ENCODE measurements at places on chromosomes 11 and 22.
A peak's percentile ranks its signal among the peaks of the same experiment; 100 is the strongest.

DNA sequence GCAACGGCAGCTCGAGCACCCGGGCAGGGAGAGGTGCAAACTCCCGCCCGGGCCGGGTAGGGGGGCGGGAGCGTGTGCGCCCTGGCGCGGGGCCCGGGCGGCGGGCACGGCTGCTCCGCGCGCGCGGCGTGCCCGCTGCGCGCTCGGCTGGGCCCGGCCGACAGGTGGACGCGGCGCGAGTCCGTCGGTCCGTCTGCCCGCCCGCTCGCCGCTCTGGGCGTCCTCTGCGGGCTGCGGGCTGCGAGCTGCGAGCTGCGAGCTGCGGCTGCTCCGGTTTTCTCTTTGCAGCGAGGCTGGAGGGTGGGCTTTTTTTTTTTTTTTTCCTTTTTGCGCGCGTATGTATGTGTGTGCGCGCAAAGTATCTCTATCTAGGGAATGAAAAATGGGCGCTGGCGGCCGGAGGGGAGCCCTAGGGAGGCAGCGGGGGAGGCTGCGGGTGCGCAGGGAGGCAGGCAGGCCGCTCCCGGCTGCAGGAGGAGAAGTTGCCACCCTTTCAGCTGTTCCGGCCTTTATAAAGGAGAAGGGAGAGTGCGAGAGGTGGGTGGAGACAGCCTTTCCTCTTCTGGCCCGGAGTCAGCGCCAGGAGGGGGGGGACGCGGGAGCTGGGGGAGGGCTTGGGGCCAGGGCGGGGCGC is at the start of gene PDGFB:
PDGFB (minus strand) TSS at position 487 of the 634 bp plus-strand sequence. CDS start 1,019 bp downstream, outside the sequence.
- H3K36me3 ChIP-seq = no peaks in the 10 kb centered on the region
- H3K4me1 ChIP-seq = peaks cover 33% of the 10 kb centered on the region

DNA sequence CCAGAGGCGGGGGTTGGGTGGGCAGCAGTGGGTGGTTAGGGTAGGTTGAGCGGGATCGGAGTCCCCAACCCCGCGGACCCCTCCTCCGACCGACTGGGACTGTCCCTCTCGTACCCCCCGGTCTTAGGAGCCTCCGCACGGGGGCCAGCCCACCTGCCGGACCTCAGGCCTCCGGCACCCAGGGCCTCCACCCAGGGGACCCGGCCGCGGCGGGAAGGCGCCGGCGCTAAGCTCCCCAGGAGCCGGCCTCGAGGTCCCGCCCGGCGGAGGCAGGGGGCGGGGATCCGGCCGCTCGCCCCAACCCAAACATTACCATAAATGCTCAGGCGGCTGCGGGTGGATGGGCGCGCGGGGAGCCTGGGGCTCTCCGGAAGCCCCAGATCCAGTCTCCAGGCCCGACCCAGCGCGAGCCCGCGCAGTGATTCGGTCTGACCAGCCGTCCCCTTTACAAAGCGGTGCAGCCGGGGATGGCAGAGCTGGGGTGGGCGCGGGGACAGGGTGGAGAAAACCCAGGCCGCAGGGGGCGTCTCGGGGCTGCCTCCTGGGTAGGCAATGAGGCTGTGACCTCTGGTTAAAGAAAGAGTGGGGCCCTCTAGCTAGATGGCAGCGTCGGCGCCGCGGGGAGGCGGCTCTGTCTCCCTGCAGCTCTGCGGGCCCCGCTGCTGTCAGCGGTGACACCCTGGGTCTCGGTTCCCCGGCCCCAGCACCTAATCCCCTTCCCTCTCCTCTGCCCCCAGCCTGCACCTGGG is 4.0 kb upstream of the MCAM start:
- no peaks in the 10 kb centered on the region for H3K36me3 ChIP-seq
- DNase-seq = peak; percentile 45
- H3K27ac ChIP-seq = no peak overlapping the region

DNA sequence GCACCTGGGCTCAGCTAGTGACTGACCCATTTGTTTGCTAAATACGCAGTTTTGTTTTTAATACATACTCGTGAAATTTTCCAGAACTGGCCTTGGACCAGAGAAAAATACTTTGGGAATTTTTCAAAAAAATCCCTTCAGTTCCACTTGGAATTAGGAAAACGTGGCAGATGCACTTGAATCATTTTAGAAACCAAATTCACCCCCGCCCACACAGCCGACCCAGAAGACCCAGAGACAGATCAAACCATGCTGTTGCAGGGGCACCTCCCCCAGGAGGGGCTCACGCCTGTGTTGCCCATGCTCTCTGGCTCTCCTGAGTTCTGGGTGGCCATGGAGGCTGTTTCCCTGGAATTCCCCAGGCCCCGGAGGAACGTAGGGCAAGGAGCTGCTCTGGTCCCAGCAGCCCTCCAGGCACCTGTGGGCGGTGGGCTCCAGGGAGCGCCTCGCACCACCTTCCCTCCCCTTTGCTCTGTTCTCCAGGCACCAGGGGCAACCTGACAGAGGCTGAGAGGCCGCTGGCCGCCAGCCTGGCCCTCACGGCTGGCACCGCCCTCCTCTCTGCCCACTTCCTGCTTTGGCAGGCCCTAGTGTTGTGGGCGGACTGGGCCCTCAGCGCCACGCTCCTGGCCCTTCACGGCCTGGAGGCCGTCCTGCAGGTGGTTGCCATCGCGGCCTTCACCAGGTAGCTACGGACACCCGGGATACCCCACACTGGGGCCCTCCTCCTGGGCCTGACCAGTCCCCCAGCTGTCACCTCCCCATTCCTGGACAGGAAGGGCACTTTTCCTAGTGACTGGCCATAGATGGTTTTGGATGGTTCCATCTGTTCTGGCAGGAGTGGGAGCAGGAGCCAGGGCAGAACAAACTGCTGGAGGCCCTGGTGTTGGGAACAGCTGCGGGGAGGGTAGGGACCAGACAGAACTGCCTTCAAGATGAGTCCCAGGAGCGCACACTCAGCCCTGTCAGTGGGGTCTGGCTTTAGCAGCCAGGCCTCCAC is 3.3 kb upstream of the EPS8L2 start:
- no peak overlapping the region for H3K27ac ChIP-seq
- H3K4me3 ChIP-seq = no peak overlapping the region
- DNase-seq = no peak
- peaks cover 2% of the 10 kb centered on the region for H3K27me3 ChIP-seq
- peaks cover 14% of the 10 kb centered on the region for H3K4me1 ChIP-seq

DNA sequence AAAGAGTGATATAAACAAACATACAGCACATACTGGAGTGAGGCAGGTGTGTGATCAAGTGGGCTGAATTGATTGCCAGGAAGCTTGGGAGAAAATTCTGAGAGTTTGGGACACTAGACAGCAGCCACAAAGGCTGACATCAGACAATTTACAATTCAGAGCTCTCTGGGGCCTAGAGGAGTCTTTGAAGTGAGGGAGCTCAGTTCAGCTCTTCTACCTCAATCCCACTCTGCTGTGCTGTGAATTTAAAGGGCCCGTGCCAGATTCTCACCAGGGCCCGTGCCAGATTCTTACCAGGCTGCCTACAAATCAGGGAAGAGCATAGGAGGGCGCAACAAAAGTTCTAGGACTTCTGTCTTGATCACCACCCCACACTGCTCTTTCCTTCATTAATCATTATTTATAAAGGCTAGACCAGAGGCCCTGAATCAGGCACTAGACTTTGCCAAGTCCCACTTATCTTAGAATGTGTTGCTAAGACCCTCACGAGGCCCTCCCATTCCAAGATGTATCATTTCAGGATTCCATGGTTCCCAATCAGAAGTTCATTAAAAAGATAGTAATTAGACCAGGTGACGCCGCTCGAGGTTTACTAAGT is 112.4 kb downstream of the KIRREL3 start:
- H3K27me3 ChIP-seq = peaks cover 4% of the 10 kb centered on the region
- no peaks in the 10 kb centered on the region for H3K4me1 ChIP-seq
- H3K4me3 ChIP-seq = no peak overlapping the region

- H3K4me1 ChIP-seq = no peaks in the 10 kb centered on the region
- no peak overlapping the region for H3K27ac ChIP-seq
- H3K27me3 ChIP-seq = peaks cover 3% of the 10 kb centered on the region
- H3K36me3 ChIP-seq = no peaks in the 10 kb centered on the region
These were observed 23.5 kb upstream of the MSANTD2 start for GRCh38 chr11:124823512-124824376.

GRCh38 chr22:24156141-24156912 is 25.0 kb upstream of the SUSD2 start:
- H3K27me3 ChIP-seq = no peaks in the 10 kb centered on the region
- DNase-seq = peak; percentile 92
- peaks cover 47% of the 10 kb centered on the region for H3K36me3 ChIP-seq
- H3K4me1 ChIP-seq = peaks cover 4% of the 10 kb centered on the region

- peaks cover 47% of the 10 kb centered on the region for H3K27me3 ChIP-seq
- H3K4me3 ChIP-seq = no peak overlapping the region
- H3K4me1 ChIP-seq = no peaks in the 10 kb centered on the region
- H3K36me3 ChIP-seq = no peaks in the 10 kb centered on the region
These were observed 11.3 kb upstream of the RHOD start for GRCh38 chr11:67045314-67045713.

DNA sequence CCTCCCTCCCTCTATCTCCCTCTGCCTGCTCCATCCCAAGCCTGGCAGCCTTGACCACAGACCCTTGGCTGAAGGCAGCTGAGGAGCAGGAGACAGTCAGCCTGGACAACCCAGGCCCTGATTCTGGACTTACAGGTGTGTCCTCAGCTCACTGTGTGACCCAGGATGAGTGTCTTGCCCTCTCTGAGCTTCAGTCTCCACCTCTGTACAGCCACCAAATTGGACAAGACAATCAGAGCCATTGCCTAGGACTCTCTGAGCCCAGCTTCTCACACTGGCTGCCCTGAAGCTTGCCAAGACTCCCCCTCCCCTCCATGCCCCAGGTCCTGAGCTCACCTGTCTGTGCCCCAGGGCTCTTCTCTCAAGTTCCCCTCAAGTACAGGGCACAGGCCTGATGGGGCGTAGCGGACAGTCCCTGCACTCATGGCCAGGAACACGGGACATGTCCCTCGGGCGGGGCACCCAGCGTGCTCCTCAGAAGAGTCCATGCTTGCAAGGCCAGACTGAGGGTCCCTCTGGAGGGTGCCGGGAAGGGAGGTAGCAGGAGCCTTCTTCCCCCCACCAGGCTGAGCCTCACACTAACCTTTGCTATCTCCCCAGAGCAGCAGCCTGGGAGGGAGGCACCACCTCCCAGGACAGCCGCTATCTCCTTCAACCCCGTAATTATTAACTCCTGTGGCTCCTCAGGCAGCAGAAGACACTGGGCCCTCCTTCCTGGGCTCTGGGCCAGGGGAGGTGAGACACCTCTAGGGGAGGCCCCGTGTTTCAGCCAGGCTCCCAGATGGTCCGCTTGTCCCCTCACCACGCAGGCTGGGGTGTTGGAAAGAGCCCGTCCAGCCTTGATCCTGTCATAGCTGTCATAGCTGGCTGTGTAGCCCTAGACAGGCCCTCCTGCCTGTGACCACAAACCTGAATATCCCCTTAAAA is 2.6 kb upstream of the RAB3IL1 start:
- H3K27me3 ChIP-seq = peaks cover 10% of the 10 kb centered on the region
- H3K27ac ChIP-seq = no peak overlapping the region
- H3K4me3 ChIP-seq = no peak overlapping the region
- no peak for DNase-seq
- peaks cover 40% of the 10 kb centered on the region for H3K4me1 ChIP-seq
- H3K36me3 ChIP-seq = no peaks in the 10 kb centered on the region

- no peaks in the 10 kb centered on the region for H3K36me3 ChIP-seq
- H3K4me3 ChIP-seq = no peak overlapping the region
- no peaks in the 10 kb centered on the region for H3K27me3 ChIP-seq
These were observed 138.9 kb downstream of the MPPED1 start for GRCh38 chr22:43550672-43551071.

- no peak for DNase-seq
- no peak overlapping the region for H3K27ac ChIP-seq
- H3K27me3 ChIP-seq = no peaks in the 10 kb centered on the region
- H3K4me3 ChIP-seq = no peak overlapping the region
- no peaks in the 10 kb centered on the region for H3K4me1 ChIP-seq
These were observed 59.6 kb downstream of the MAPK1 start for GRCh38 chr22:21807544-21808529.

- H3K27ac ChIP-seq = no peak overlapping the region
- H3K27me3 ChIP-seq = no peaks in the 10 kb centered on the region
- H3K36me3 ChIP-seq = peaks cover 24% of the 10 kb centered on the region
- H3K4me1 ChIP-seq = no peaks in the 10 kb centered on the region
- DNase-seq = no peak
These were observed 31.2 kb downstream of the APOL1 start for GRCh38 chr22:36284171-36284571.

DNA sequence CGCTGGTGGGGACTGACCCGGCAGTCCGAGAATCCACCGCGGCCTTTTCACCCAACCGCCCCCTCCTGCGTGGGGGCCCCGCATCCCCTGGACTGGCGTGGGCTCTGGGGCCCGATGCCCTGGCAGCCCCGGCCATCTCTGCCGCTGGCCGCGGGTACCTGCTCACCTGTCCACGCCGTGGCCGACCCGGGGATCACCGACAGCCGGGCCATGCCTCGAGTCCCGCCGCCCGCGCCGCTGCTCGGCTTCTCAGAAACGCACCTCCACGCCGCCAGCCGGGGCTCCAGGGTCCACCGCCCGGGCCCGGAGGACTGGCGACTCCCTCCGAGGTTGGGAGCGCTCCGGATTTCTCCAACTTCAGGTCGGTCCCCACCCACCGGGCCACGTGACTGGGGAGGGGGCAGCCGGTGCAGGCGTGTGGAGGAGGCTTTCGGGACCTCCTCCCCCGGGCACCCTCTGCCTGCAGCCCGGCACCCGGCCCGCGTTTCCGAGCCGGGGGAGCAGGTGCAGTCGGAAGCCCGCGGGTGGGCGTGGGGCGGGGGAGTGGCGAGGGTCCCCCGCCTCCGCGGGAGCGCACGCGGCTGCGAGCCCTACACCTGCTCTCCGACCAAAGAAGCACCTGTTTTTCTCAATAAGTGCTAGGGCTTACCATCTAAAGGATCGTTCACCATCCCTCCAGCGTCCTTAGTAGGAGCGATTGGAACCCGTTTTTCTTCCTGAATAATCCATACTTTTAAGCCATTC is 554 bp upstream of the NRIP3 start:
- H3K27ac ChIP-seq = no peak overlapping the region
- no peaks in the 10 kb centered on the region for H3K36me3 ChIP-seq
- peaks cover 50% of the 10 kb centered on the region for H3K27me3 ChIP-seq
- H3K4me3 ChIP-seq = peak overlapping the region; percentile 65

- DNase-seq = no peak
- H3K4me1 ChIP-seq = no peaks in the 10 kb centered on the region
- H3K4me3 ChIP-seq = no peak overlapping the region
- H3K36me3 ChIP-seq = no peaks in the 10 kb centered on the region
- H3K27me3 ChIP-seq = no peaks in the 10 kb centered on the region
These were observed 99.4 kb downstream of the PDE3B start for GRCh38 chr11:14742849-14743559.

DNA sequence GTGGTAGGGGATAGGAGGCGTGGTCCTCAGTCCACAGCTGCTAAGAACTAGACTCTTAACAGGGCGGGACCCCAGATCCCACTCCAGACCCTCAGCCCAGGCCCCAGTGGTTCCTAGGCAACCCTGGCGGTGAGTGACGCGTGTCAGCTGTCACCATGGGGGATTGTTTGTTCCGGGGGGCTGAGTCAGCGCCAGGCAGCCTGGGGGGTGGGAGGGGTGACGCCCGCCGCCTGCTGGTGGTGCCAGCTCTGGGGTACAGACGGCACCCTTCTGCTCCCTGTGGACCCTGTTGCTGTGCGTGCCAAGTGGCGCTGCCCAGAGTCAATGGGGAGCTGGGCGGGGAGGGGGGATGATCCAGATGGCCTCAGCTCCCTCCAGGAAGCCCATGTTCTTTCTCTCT is 2.5 kb downstream of the CNIH2 start:
- H3K4me3 ChIP-seq = no peak overlapping the region
- peaks cover 19% of the 10 kb centered on the region for H3K36me3 ChIP-seq
- H3K27ac ChIP-seq = no peak overlapping the region
- H3K27me3 ChIP-seq = peaks cover 18% of the 10 kb centered on the region
- DNase-seq = no peak

Measured in common myeloid progenitor, CD34-positive (primary cell).